ENCODE measurements at places on chromosomes 4 and X.

- no peak for DNase-seq
Observed at GRCh38 chr4:88585917-88586316, 6.4 kb upstream of the HERC3 start.

GRCh38 chr4:2849267-2850152 is 5.9 kb downstream of the ADD1 start:
- DNase-seq, result no peak

DNA sequence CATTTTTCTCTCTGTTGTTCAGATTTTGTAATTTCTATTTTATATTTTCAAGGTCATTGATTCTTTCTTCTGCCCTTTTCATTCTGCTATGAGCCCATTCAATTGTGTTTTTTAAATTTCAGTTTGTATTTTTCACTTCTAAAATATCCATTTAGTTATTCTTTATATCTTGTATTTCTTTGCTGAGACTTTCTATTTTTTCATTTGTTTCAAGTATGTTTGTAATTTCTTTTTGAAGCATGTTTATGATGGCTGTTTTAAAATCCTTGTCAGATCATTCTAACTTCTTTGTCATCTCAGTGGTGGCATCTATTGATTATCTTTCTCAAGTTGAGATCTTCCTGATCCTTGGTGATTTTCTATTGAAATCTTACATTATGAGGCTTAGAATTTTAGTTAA is 157.2 kb upstream of the USP9X start:
- no peak for DNase-seq

GRCh38 chrX:64427281-64427680 is 32.0 kb upstream of the MTMR8 start:
- DNase-seq, result no peak

DNA sequence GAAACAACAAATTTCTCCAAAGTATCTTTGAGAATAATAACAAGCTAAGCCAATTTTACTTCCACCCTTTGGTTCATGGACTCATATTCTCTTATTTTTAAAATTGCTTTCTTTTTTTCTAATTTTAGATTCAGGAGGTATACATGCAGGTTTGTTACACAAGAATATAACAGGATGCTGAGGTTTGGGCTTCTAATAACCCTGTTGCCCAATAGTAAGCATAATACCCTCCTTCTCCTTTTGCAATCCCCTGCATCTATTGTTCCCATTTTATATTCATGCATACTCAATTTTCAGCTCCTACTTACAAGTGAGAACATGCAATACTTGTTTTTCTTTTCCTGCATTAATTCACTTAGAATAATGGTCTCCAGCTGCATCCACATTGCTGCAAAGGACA is 202.3 kb upstream of the FSTL5 start:
- DNase-seq, result no peak

- no peak for DNase-seq
Observed at GRCh38 chr4:40812386-40812785, 62.6 kb downstream of the NSUN7 start.

GRCh38 chrX:132292793-132293192 is 73.5 kb upstream of the RAP2C start:
- DNase-seq, result no peak

- DNase-seq, result no peak
Observed at GRCh38 chrX:132393085-132393484, 95.8 kb downstream of the MBNL3 start.

DNA sequence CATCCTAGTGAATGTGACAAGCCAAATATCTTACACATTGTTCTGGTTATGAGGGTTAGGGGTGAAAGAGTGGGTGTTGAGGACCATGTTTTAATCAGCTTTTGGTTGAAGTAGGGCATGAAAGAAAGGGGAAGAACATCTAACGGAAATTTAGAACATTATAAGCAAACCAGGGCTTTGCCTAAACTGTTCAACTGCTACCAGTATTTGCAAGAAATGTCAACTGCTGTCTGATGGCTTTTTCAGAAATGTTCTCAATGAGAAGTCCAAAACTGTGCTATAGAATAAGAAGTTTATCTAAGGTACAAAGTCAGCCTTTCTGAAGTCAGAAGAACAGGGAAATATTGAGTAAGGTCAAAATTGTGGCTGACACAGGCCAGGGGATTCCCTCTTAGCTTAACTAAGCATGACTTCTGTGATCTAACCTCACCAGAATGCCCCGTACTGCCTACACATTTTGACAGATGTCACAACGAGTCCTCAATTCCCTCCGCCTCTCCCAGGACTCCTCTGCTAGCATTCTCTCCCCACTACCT is 67.1 kb downstream of the DTHD1 start:
- DNase-seq, result no peak

Measured in NCI-H1092 (cell line).